ENCODE measurements at places on chromosomes 1 and 21.

- no peak for DNase-seq
Observed at GRCh38 chr1:225483818-225484656, 56.2 kb upstream of the LBR start.

DNA sequence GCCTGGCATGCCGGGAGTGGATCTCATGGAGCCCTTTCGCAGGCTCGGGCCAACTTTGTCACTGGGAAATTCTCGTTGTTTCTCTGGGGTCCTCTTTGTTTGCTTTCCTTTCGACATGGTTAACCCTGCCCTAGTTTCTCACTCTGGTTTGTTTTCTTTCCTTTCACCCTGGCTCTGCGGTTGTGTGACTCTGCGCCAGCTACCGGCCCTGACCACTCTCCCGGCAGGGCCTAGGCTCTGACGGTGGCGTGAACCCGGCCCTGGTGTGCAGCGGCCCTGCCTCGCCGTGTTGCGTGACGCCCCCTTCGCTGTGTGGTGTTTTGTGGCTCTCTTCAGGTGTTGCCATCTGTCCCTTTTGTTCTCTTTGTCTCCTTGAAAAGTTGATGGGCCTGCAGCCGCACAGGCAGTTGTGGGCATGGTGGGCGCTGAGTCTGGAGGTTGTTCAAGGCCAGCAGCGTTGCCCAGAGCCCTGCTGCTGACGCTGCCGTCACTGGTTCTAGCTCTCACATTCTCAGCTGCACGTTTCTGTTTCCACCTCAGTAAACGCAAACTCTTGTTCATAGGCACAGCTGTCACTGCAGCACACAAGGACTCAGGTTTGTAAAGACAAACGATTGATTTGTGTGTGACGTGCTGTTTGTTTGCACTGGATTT, 64.6 kb upstream of the DIP2A start:
- no peak for DNase-seq

DNA sequence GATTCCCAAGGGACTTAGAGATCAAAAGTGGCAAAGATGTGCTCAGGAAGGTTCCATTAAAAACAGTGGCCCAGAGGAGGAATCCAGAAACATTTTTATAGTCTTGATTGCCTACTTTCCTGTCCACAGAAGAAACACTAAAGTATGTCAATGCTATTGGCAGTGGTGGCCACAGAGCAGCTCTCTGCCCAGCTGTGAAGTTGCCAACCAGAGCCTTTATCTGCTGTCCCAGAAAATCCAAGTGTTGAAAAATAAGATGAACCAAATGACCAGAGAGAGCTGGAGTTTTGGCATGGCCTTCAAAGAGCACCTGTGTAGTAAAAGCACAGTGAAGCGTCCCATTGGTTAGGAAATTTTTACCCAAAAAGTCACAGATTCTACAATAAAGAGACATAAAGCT, 181.2 kb downstream of the TGFBR3 start:
- DNase-seq = no peak

DNA sequence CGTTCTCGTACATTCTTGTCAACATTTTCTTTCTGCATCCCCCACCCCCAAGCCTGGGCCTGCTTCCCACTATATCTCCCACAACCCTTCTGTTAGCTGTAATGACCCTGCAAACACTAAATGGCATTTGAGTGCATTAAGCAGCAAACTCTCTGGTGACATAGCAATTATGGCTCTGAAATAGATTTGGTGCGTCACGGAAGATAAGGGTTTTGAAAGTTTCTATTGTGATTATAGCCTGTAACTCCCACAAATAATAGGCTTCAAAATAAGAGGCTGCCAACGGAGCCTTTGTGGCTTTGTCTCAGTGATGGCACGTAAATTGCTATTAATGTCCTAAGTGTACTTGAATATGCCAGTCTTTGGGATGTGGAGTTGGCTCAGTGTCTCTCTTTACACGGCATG, 277.6 kb downstream of the PBX1 start:
- DNase-seq = no peak

Data from D721Med (cell line).